Esophagus squamous epithelium (tissue), 5 donors: ENCODE measurements at places on chromosomes 5 and 9.

- DNase-seq, result no peak
Observed at GRCh38 chr9:35260186-35260585, 98.4 kb downstream of the UNC13B start.

DNA sequence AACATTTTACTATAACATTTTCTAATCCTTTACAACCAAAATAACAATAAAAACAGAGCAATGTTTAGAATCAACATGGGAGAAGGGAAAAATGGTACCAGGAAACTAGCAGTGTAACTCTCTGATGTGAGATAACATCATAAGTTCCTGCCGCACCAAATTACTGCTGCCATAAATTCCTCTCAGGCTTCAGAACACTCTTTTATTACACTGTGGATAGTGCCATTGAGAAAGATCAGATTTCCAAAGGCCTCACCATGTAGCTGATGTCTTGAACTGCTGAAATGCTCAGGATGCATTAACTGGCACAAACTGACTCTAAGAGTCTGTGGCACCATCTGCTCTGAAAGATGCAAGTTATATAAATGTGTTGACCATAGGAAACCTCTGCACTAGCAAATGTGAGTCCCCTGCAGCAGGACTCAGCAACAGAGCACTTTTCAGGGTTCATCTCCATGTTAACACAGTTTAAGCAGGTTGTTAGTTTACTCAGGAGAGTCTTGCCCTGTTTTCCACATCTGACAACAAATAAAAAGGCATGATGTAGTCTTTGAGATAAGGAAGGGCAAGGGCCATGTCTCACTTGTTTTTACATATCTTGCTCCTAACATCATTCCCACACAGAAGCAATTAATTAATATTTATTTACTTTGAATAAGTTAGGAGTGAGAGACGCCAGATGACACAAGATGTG lies 218.1 kb downstream of the CETN3 start:
- DNase-seq, result no peak

DNA sequence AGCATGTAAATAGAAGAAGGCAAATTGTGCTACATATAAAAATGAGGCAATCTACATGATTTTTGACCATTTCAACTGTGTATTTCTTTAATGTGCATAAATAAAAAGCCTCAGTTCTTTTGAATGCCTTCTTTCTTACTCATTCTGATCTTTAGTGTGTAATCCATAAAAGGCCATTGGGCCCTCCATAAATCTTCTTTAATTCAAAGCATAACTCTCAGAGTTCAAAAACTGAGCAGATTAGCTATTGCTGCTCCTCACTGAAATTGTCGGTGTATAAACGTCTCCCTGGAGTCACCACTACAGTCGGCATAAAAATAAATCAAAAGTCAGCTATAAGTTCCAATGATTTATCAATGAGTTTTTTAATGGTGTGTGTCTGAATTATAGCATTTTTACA lies 45.3 kb upstream of the ADAMTSL1 start:
- no peak for DNase-seq

DNA sequence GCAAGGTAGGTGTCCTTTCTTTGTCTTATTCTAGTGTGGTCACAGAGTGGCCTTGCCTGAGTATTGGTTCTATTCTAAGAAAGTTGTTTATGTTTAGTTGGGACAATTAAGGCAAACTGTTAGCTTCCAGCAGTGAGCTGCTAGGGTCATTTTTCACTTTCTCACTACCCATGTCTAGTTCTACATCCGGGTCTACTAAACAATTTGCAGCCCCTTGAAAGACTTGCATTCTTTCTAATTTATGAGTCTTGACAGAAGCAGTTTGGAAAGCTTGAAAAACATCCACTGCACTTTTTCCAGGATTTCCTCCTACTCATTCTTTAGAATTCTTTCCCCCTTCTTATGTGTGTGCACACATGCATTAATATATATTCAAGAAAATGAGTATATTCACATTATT lies 892.2 kb upstream of the ACO1 start:
- DNase-seq, result no peak

- DNase-seq, result no peak
Observed at GRCh38 chr5:172565455-172565854, 75.6 kb upstream of the NEURL1B start.

DNA sequence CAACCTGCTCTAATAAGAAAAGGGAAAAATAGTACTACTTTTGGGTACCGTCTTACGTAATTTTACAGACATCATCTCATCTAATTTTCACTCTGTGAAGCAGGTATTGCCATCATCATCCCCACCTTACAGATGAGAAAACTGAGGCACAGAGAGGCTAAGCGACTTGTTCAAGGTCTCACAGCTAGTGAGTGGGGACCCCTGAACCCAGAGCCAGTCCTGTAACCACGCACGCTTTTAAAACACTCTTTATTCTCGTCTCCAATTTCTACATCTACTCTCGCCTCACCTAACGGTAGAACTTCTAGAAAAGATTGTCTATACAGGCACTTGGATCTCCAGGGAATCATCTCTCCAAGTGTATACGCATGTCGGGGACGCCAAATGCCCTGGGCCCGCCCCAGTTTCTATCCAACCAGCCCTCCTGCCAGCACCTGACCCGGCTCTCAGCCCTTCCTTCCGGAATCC lies 1.5 kb upstream of the TRAF1 start:
- no peak for DNase-seq

GRCh38 chr5:54610197-54610944 lies 92.8 kb downstream of the SNX18 start:
- no peak for DNase-seq

- no peak for DNase-seq
Observed at GRCh38 chr9:85466834-85467233, 274.9 kb downstream of the AGTPBP1 start.

- no peak for DNase-seq
Observed at GRCh38 chr9:88953381-88954029, 37.8 kb upstream of the S1PR3 start.

DNA sequence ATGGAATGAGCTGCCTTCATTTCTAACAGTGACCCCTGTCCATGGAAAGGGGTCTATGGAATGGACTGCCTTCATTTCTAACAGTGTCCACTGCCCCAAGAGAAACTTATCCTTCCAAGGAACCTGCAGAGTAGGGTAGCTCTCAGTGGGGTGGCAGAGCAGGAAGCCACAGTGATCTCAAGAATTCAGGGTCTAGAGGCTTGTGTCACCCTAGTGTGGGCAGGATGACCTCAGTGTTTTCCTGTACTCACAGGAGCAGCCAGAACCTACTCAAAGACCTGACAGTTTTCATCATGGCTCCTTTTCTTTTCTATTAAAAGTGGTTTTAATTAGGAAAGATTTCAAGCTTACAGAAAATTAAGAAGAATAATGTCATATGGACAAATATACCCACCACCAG lies 27.5 kb downstream of the SEC61B start:
- DNase-seq, result no peak

- no peak for DNase-seq
Observed at GRCh38 chr5:84032324-84032723, 311.7 kb upstream of the HAPLN1 start.

- DNase-seq, result no peak
Observed at GRCh38 chr5:136192015-136192525, 892 bp downstream of the SMIM32 start.

- no peak for DNase-seq
Observed at GRCh38 chr9:128946571-128947276, 679 bp downstream of the DOLK start.

- DNase-seq, result no peak
Observed at GRCh38 chr5:96829297-96829696, 21.6 kb upstream of the ERAP1 start.

- no peak for DNase-seq
Observed at GRCh38 chr5:142663246-142663645, 22.6 kb downstream of the FGF1 start.

DNA sequence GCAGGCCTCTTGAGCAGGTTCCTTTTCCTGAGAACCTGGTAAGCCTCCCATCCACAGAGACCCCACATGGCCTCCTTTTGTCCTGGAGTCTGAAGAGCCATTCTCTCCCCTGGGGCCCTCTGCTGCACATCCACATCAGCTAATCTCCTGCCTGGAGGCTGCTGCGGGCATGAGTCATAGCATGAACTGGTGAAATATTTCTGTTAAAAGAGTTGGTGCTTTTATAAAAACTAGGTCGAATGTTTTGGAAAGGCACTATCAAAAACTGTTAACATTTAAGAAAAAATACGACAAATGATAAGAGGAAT lies 399.4 kb downstream of the CTNND2 start:
- no peak for DNase-seq

GRCh38 chr5:80127116-80127552 lies 92.0 kb downstream of the THBS4 start:
- DNase-seq, result no peak

GRCh38 chr5:124941051-124942049 lies 194.9 kb upstream of the ZNF608 start:
- DNase-seq, result no peak

DNA sequence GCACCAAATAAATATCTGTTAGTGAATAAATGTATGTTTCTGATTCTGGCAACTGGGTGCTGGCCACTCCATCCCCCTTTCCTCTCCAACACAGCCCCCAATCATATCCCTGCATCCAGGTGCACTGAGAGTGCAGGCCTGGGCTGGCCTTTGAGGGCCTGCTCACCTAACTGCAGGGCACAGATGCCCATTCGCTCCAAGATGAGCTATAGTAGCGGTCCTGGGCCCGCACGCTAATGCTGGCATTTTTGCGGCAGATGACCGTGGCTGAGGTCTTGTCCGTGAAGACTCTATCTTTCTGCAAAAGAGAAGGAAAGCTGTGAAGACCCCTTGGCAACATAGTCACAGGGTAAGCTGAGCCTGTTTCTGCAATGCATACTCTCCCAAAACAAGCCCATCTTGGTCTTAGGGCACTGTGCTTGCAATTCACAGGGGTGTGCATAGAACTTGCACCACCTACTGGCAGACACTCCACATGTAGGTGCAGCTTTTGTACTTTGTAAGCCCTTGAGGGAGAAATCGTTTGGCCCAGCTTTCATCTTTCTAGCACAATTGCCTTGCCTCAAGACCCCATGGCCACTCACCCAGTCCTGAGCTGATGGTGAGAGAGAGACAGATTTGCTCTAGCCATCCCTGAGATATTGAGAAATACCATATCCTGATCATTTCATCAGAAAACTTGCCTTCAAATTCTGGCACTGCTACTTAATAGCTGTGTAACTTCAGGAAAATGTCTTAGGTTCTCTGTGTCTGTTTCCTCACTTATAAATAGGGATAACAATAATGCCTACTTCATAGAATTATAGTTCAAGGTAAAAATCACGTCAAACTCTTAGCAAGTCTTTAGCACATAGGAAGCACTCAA lies 13.5 kb downstream of the IL12B start:
- no peak for DNase-seq

DNA sequence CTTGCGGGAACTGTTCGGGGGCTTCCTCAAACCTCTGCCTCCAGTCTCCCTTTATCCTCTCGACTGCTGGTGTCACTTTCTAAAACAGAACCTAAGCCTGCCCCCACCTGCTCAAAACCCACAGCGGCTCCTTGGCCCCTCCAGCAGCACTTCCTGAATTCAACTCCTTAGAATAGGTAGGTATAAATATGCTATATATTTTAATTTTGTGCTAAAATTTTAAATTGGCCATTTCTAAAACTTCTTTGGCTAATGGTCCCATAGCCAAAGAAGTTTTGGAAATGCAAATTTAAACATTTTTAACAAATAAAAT lies 71.8 kb upstream of the TBC1D2 start:
- no peak for DNase-seq

DNA sequence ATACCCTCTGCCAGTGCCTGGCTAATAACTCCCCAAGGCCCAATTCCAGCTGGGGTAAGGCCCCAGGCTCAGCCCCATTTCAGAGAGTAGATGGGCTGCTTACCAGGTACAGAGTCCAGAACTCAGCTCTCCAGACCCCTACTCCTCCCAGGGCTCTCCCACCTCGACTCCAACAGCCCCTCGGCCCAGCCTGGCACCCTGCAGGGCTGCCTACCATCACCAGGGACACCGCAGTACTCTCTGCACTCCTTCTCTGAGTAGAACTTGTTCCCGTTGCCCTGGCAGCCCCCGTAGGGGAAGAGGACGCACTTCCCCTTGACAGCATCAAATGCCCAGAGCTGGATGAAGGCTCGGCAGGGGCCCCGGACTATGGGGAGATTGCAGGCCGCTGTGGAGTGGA lies 17.4 kb downstream of the AMBP start:
- no peak for DNase-seq

DNA sequence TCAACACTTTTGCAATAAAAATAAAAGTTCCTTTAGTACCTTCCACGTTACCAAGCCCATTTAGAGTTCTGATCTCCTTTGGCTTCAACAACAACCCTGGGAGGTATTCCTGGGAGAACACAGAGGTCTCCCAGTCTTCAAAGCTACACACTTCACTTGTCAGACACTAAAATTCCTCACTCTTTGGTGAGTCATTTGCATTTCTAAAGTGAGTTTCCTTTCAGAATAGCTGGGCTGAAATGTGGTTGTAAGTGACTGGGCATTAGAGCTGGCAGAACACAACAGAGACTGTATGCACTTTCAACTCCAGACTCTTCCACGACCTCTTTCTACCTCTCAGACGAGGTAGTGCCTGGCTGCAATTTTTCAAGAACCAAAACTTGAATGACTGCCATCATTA lies 11.5 kb upstream of the F2RL1 start:
- DNase-seq, result no peak

DNA sequence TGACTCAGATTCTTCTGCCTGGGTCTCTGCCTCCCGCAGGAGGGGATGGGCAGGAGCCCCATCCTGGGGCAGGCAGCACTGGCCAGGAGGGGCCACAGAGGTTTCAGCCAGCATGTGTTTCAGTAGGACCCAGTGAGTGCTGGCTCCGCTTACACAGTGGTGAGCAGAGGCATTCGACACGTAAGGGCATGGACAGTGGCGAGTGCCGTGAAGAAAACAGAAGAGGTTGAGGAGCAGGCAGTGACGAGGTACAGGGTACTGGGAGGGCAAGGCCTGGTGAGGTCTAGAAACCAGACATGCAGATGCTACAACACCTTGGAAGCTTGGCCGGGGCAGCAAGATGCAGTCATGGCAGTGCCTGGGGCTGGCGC lies 41.5 kb downstream of the CACNA1B start:
- DNase-seq, result no peak

DNA sequence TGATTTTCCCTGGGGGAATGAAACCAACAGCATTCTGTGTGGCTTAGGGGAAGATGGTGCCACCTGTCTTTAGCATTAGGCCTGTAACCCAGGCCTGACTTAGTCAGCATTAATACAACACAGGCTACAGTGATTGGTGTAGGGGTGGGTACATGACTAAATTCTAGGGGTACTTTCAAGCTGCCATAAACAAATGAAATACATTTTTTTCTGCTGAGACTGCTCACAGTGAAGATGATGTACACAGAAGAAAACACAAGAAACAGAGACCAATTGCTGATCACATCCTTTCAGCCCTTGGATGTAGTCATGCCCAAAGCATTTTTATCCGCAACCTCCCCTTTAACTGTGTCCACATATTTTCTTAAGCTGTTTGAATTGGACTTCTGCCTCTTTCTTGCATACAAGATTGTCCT lies 527.2 kb downstream of the KCTD16 start:
- DNase-seq, result no peak

- no peak for DNase-seq
Observed at GRCh38 chr5:71679714-71680113, 39.4 kb upstream of the CARTPT start.

DNA sequence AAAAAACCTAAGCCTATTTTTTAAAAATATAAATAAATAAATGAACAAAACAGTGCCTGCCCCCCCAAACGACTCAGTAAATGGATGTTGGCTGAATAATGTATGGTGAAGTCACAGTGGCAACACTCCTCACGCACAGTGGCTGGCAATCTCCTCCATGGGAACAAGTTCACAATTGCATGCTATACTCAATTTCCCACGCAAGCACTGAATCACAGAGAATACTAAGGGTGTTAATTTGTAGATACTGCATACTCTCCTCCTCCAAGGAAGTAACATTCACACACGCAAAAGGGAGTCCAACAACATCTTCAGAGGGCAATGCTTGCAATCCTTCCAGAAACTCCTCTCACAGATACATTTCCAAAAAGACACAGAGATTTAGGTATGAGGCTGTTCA lies 47.5 kb downstream of the SERINC5 start:
- DNase-seq, result no peak
